ENCODE measurements at places on chromosomes 7 and 10.

DNA sequence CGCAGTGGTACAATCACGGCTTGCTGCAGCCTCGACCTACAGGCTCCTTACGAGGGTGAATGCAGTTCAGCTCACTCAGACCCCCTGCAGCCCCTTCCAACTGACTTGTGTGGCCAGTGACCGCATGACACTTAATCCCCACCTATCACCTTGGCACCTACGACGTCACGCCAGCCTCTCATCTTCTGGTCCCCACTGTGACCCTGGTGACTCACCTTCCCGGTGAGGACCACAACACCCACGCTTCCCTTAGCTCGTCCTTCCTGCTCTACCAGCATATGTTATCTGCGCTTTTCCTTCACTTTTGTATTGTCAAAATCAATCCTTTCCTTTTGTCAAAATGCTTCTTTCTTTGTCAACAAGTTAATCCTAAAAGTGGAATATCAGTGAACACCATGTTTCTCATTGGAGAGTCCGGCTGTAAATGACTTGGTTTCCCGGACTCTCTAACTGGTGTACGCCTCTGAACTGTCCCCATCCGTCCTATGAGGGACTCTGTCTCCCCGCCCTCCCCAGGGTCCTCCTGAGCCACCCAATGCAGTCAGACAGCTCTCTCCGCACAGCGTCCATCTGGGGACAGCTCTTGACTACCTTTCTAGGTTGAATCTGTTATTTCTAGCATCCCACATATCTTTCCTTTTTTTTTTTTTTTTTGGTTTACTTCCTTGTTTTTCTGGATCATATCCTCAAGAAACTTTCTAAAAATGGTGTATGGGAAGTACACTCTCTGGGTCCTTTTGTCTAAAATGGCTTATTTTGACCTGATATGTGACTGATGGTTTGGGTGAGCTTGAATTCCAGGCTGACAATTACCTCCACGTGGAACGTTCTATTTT, 37.3 kb downstream of the CFAP46 start:
- DNase-seq: no peak

DNA sequence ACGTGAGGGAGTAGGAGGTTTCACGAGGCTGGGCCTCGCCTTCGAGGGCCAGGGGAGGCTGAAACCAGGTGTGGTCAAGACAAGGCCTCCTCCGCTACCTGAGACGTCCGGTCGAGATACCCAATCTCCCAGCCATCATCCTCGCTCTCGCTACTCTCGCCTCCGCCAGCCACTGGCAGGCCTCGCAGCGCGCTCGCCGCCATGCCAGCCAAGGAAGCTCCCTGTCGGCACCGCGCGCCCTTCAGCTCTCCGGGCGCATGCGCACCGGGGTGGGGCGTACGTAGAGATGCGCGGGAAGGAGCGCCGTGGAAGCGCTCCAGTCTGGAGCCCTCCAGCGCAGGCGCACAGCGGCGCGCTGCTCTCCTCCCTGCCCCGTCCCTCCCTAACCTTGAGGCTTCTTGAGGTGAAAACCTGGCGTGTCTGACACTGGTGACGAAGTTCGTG, at the start of gene ASZ1:
TSS of gene ASZ1 (minus strand) at position 236 of the 444 bp plus-strand sequence. CDS start at position 203, 33 bp downstream.
- DNase-seq: no peak

DNA sequence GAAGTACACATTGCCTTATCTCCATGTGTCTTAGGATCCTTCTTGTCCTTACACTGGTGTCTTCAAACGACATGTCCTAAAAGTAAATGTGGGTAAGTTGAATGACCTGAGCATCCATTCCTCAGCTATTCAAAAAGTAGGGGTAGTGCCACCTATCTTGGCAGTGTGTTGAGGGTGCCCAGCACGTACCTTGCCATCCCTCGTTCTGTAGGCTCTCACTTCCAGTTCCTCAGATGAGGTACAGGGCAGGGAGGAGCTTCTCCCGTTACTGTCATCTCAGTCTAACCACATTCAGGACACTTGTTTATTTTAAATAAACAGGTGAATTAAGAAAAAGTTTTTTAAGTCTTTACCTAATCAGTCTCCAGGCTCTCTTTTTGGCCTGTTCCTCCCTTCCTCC, 13.0 kb downstream of the BUD23 start:
- no peak for DNase-seq

DNA sequence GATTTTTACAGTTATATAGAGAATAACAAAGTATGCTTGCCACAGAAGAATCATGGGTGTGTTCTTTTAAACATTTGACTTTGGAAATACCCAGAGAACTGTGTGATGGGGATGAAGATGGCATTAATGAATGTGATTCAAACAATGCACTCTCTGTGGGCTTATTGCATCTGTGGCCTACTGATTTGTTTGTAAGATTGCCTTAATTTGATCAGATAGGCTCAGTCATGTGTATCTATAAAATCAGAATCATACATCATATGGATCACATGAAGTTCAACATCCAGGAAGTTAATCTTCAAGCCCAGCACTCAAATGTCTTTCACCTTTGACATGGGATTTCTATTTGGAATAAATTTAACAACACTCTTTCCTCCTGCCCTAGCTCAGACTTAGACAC, 410.9 kb downstream of the SUGCT start:
- DNase-seq: no peak

GRCh38 chr10:73891540-73891939, 17.2 kb upstream of the CAMK2G start:
- no peak for DNase-seq

GRCh38 chr7:56092789-56093531, at the start of gene PHKG1:
Gene PHKG1, minus strand, starts transcription at chr7:56092952. Its CDS starts 4,011 bp downstream, at chr7:56088941.
- DNase-seq: no peak

GRCh38 chr7:120052884-120053382, 220.0 kb upstream of the KCND2 start:
- DNase-seq: no peak

GRCh38 chr10:37576154-37576553, 281.3 kb downstream of the ZNF248 start:
- no peak for DNase-seq

GRCh38 chr7:44629829-44630522, 23.5 kb downstream of the OGDH start:
- no peak for DNase-seq

DNA sequence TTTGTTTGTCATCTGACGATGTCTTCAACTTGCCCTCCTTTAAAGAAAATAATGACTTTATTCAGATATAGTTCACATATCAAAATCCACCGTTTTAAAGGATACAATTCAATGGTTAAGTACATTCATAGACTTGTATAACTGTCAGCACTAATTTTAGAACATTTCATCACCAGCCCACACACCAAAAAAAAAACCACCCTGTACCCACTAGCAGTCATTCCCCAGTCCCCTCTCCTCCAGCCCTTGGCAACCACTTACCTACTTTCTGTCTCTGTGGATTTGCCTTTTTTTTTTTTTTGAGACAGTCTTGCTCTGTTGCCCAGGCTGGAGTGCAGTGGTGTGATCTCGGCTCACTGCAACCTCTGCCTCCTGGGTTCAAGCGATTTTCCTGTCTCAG, 5.3 kb upstream of the HILPDA start:
- DNase-seq: no peak

GRCh38 chr10:49614242-49615198, 683 bp downstream of the CHAT start:
- no peak for DNase-seq
